ENCODE measurements at places on chromosomes 12 and 14. TPM values are rescaled to one million over a fixed set of nuclear protein-coding genes. Genes with fewer than 3 reads are reported as not detected.

GRCh38 chr12:122265886-122266229, 436 bp downstream of the VPS33A start:
- no peaks in the 10 kb centered on the region for H3K27me3 ChIP-seq
- peak overlapping the region; percentile 99 for H3K4me3 ChIP-seq
- H3K36me3 ChIP-seq, result peaks cover 8% of the 10 kb centered on the region

- peaks cover 3% of the 10 kb centered on the region for H3K4me1 ChIP-seq
- H3K27me3 ChIP-seq, result no peaks in the 10 kb centered on the region
- no peak for DNase-seq
Measured at GRCh38 chr14:52879958-52880357, 70.9 kb downstream of the FERMT2 start.

The CCDC60 gene
- total RNA-seq, result 0.78 TPM

- H3K27ac ChIP-seq, result no peak overlapping the region
- no peaks in the 10 kb centered on the region for H3K27me3 ChIP-seq
- no peaks in the 10 kb centered on the region for H3K4me1 ChIP-seq
- DNase-seq, result no peak
Measured at GRCh38 chr12:30996255-30996654, 69.7 kb downstream of the TSPAN11 start.

The KLRC3 gene
- total RNA-seq, result not detected

The GARIN6 gene
- not detected for total RNA-seq

The TPPP2 gene
- not detected for total RNA-seq

DNA sequence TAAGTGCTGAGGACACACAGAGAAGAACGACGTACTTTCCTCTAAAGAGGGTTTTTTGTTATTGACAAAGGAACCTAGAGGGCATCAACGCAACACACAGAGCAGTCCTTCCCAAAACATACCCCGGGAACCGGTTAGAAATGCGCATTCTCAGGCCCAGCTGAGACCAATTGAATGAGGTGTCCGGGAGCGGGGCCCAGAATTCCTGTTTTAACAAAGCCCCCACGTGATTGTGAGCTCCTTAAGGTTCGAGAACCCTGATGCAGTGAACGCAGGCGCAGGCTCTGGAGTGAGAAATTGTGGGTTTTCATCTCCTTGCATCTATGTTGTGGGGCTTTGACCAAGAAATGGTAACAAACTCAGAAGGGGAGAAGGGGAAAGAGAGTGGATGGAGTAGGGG, 51.0 kb upstream of the TBX3 start:
- no peaks in the 10 kb centered on the region for H3K36me3 ChIP-seq
- H3K4me1 ChIP-seq, result peaks cover 7% of the 10 kb centered on the region
- H3K27me3 ChIP-seq, result peaks cover 38% of the 10 kb centered on the region
- peak; percentile 51 for DNase-seq
- H3K27ac ChIP-seq, result no peak overlapping the region

GRCh38 chr12:103928682-103929045, 1.5 kb upstream of the HSP90B1 start:
- peak overlapping the region; percentile 73 for H3K4me3 ChIP-seq
- H3K27me3 ChIP-seq, result no peaks in the 10 kb centered on the region
- no peak for DNase-seq
- H3K27ac ChIP-seq, result peak overlapping the region; percentile 88
- peaks cover 8% of the 10 kb centered on the region for H3K36me3 ChIP-seq

The RTN1 gene
- 2.8 TPM for total RNA-seq

- H3K4me1 ChIP-seq, result no peaks in the 10 kb centered on the region
- DNase-seq, result no peak
- H3K27me3 ChIP-seq, result no peaks in the 10 kb centered on the region
- H3K36me3 ChIP-seq, result no peaks in the 10 kb centered on the region
- H3K27ac ChIP-seq, result no peak overlapping the region
- no peak overlapping the region for H3K4me3 ChIP-seq
Measured at GRCh38 chr12:124057691-124058090, 84.7 kb downstream of the ZNF664 start.

- no peak overlapping the region for H3K27ac ChIP-seq
- H3K4me1 ChIP-seq, result no peaks in the 10 kb centered on the region
- no peak overlapping the region for H3K4me3 ChIP-seq
- no peaks in the 10 kb centered on the region for H3K27me3 ChIP-seq
- H3K36me3 ChIP-seq, result peaks cover 30% of the 10 kb centered on the region
- no peak for DNase-seq
Measured at GRCh38 chr14:24149302-24149969, 2.1 kb downstream of the RNF31 start.

The LTB4R2 gene
- 7.0 TPM for total RNA-seq

GRCh38 chr14:42944284-42944683, 1337.6 kb downstream of the LRFN5 start:
- H3K4me1 ChIP-seq, result no peaks in the 10 kb centered on the region
- H3K27ac ChIP-seq, result no peak overlapping the region
- no peaks in the 10 kb centered on the region for H3K27me3 ChIP-seq
- H3K36me3 ChIP-seq, result no peaks in the 10 kb centered on the region
- no peak overlapping the region for H3K4me3 ChIP-seq
- DNase-seq, result no peak

- H3K4me3 ChIP-seq, result no peak overlapping the region
- H3K27me3 ChIP-seq, result no peaks in the 10 kb centered on the region
- no peak overlapping the region for H3K27ac ChIP-seq
- H3K4me1 ChIP-seq, result no peaks in the 10 kb centered on the region
- no peak for DNase-seq
- no peaks in the 10 kb centered on the region for H3K36me3 ChIP-seq
Measured at GRCh38 chr12:42172441-42173210, 28.0 kb upstream of the GXYLT1 start.

- no peaks in the 10 kb centered on the region for H3K36me3 ChIP-seq
- DNase-seq, result peak; percentile 74
- H3K27ac ChIP-seq, result no peak overlapping the region
- H3K27me3 ChIP-seq, result peaks cover 28% of the 10 kb centered on the region
- peaks cover 14% of the 10 kb centered on the region for H3K4me1 ChIP-seq
Measured at GRCh38 chr14:90060965-90061684, 669 bp upstream of the KCNK13 start.

DNA sequence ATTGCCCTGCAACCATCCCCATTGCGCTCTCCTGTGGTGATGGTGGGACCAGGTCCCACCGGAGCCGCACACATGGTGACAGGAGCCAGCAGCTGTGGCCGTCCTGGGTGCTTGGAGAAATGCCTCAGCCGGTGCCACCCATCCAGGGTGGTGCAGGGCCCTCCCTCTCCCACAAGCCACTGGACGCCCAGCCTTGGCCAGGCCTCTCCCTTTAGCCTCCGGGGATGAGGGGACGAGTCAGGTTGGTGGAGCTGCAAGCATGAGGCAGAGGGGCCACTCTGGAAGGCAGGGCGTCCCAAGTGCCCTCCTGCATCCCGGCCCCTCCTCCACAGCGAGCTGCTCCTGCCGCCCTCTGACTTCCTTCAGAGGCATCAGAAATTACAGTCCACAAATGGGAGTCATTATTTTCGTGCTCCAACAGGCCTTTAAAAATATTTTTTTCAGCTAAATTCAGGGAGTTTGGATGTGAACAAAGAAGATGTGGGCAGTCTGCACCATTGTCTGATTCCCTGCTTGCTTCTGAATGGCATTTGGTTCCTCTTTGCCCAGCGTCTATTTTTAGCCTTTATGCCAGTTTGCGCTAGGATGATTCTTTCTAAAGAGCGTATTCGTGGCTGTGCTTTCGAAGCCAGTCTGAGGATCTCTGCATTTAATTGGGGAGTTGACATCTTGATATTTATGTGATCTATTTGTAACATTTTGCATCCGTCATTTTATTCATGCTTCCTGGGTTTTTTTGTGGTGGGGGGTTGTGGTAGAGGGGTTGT, 189.4 kb downstream of the ADGRD1 start:
- no peak overlapping the region for H3K4me3 ChIP-seq
- no peak overlapping the region for H3K27ac ChIP-seq
- no peaks in the 10 kb centered on the region for H3K4me1 ChIP-seq
- DNase-seq, result no peak
- H3K27me3 ChIP-seq, result no peaks in the 10 kb centered on the region

- H3K4me3 ChIP-seq, result no peak overlapping the region
- H3K4me1 ChIP-seq, result no peaks in the 10 kb centered on the region
- H3K27me3 ChIP-seq, result no peaks in the 10 kb centered on the region
- H3K36me3 ChIP-seq, result no peaks in the 10 kb centered on the region
Measured at GRCh38 chr14:78450669-78451318, 280.6 kb downstream of the NRXN3 start.

- DNase-seq, result no peak
- no peaks in the 10 kb centered on the region for H3K27me3 ChIP-seq
- no peaks in the 10 kb centered on the region for H3K36me3 ChIP-seq
- no peak overlapping the region for H3K27ac ChIP-seq
- no peak overlapping the region for H3K4me3 ChIP-seq
- no peaks in the 10 kb centered on the region for H3K4me1 ChIP-seq
Measured at GRCh38 chr12:75170640-75171185, 38.9 kb downstream of the KCNC2 start.

DNA sequence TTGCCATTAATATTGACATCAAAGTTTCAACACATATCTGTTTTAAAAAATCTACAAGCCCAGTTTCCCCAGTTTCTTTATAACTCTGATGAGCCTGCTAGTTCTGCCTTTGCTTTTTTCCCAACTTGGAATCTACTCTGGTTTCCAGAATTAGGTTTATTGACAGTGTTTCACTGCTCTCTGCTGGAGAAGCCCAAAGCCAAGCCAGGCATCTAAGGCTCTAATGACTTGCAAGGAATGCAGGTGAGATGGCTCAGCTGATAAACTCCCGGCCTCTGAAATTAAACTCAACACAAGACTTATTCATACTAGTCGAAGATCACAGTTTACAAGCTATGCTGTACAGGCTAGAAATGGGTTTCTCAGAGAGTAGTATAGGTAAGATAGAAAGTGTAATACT, 54.3 kb downstream of the HMGA2 start:
- H3K4me3 ChIP-seq, result no peak overlapping the region
- H3K4me1 ChIP-seq, result peaks cover 9% of the 10 kb centered on the region
- H3K36me3 ChIP-seq, result no peaks in the 10 kb centered on the region
- DNase-seq, result no peak
- no peaks in the 10 kb centered on the region for H3K27me3 ChIP-seq

DNA sequence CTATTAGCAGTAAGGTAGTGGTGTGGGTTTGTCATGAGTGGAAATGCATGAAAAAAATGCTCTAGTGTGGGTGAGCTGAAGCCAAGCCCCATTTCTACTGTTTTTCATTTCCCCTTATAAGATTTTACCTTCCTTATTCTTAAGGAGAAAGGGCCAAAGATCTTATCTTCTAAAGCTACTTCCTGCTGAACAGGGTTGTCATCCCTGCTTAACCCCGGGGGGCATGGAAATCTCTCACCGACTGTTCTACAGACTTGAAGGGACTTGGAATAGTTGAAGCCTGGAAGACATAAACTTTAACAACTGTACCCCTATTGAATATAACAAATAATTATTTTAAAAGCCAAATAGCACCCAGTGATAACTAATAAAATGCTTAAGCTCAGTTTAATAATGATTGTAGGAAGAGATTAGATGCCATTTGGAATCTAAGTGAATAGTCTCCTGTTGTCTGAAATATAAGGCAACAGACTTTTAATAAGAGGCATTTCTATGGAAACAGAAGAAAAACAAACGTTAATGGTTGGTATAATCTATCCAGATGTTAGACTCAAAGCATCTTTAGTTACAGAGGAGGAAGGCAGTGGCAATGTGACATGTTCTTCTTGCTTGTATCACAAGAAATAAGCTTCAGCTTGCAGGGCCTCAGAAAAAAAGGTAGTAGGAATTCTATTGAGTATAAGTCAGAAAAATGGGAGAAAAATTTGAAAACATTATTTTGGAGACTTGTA, 1.8 kb upstream of the GMFB start:
- H3K27me3 ChIP-seq, result no peaks in the 10 kb centered on the region
- H3K36me3 ChIP-seq, result no peaks in the 10 kb centered on the region
- no peak overlapping the region for H3K27ac ChIP-seq
- no peak for DNase-seq

The HOXC12 gene
- not detected for total RNA-seq

The BHLHE41 gene
- 3.4 TPM for total RNA-seq

The SPTB gene
- 2.7 TPM for total RNA-seq

DNA sequence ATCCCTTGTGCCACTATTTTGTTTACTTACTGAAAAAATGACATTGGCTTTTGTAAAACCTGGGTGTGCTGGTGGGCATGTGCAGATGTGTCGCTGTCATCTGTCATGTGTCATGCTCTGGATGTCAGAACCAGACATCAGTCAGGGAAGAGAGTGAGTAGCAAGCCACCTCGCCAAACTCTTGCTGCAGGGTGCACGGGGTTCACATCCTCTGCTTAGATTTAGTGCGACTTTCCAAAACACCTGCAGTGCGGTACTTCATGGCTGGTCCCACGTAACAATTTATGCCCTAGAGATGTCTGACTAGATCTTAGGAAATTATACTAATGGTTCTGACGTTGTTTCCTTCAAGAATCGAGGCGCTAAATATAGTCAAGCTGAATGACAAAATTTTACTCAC, 106.7 kb downstream of the CRADD start:
- H3K4me3 ChIP-seq, result no peak overlapping the region
- H3K27me3 ChIP-seq, result no peaks in the 10 kb centered on the region
- DNase-seq, result no peak
- no peaks in the 10 kb centered on the region for H3K4me1 ChIP-seq
- H3K27ac ChIP-seq, result no peak overlapping the region
- no peaks in the 10 kb centered on the region for H3K36me3 ChIP-seq

The LAG3 gene
- total RNA-seq, result 2.8 TPM

The SOAT2 gene
- not detected for total RNA-seq

GRCh38 chr14:40213701-40214100, 781.5 kb upstream of the FBXO33 start:
- H3K4me3 ChIP-seq, result no peak overlapping the region
- H3K27ac ChIP-seq, result no peak overlapping the region

The GAS2L3 gene
- total RNA-seq, result 19.1 TPM

GRCh38 chr12:104466709-104467345, 10.1 kb downstream of the CHST11 start:
- H3K4me3 ChIP-seq, result no peak overlapping the region
- H3K27me3 ChIP-seq, result no peaks in the 10 kb centered on the region
- H3K27ac ChIP-seq, result no peak overlapping the region
- no peaks in the 10 kb centered on the region for H3K36me3 ChIP-seq

The C12orf56 gene
- total RNA-seq, result 1.1 TPM

- peak; percentile 81 for DNase-seq
- peaks cover 10% of the 10 kb centered on the region for H3K4me1 ChIP-seq
Measured at GRCh38 chr14:91252871-91253794, 8.6 kb upstream of the GPR68 start.

The SLC6A15 gene
- 38.1 TPM for total RNA-seq
